ENCODE measurements at places on chromosomes 5 and 9.

GRCh38 chr9:101062686-101063085, 34.2 kb downstream of the PLPPR1 start:
- DNase-seq: no peak

DNA sequence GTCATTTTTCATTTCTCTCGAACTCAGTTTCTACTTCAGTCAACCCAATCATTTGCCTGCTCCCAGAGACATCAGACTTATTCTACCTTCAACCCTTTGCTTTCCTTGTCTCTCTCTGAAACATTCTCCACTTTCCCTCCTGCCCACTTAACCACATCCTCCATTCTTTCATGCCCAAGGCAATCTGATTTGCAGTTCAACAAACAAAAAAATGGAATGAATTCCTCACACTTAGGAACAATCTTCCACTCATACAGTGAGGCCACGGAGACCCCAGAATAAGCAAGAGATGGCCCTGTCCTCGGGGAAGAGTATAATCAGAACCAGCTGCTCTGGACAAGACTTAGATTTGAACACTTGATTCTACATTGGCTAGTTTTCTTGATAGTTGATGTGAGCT, 180.5 kb downstream of the RFK start:
- DNase-seq: peak; percentile 11

DNA sequence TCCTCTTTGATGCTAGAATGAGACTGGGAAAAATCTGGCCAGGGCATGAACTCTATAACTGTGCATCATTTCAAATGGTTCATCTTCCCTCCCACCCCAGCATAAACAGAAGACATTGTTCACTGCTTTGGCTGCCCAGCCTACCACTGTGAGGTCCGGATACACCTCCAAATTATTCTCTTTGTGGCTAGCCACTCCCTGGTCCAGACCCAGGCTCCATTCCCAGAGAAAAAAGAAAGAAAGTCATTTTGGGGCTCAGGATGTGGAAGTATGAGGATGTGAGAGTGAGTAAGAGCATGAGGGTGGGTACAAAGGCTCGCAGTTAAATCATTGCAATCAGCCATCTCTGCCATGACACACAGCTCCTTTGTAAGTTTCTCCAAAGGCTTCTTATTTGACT, 559.2 kb downstream of the PSAT1 start:
- DNase-seq: no peak

DNA sequence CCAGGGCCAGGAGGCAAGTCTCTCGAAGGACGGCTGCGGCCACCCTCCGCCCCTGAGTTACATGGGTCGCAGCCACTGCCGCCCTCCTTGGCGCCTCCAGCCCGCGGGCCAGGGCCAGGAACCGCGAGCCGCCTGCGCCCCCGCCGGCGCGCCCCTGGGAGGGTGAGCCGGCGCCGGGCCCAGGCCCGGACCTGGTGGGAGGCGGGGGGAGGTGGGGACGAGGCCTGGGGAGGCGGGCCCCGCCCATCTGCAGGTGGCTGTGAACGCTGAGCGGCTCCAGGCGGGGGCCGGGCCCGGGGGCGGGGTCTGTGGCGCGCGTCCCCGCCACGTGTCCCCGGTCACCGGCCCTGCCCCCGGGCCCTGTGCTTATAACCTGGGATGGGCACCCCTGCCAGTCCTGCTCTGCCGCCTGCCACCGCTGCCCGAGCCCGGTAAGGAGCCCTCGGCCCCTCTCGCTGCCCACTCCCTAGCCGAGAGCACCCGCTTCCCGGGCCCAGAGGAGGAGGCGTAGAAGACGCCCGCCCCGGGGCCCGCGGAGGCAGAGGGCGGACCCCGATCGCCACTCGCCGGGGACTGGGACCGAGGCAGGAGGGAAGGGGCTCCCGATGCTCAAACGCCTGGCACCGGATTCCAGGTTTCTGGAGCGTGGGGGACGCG, at the start of gene ASS1:
TSS of gene ASS1 (plus strand) at position 397 of the 657 bp plus-strand sequence. CDS start 7,268 bp downstream, outside the sequence.
- peak; percentile 52 for DNase-seq

- DNase-seq: no peak
Measured at GRCh38 chr5:134949316-134949715, 18.4 kb upstream of the CATSPER3 start.

DNA sequence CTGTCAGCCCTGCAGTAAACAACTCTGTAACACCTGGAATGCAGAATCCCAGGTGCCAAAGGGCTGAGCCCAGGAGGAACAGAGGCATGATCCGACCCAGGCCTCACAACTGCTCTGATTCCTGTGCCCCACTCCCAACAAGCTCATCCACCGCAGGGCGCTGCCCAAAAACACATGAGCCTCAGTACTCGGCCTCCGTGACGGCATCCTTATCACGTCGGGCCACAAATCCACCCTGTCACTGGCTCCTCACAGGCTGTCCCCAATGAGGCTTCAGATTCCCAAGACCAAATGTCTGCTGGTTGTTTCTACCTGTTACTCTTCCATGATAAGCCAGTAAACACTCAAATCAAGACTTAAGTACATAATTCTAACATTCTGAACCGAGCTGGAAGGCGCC, 15.2 kb downstream of the QSOX2 start:
- DNase-seq: no peak

GRCh38 chr9:116855881-116856662, 169.0 kb downstream of the TRIM32 start:
- DNase-seq: peak; percentile 4

GRCh38 chr9:130215341-130216119, 43.3 kb downstream of the NCS1 start:
- DNase-seq: peak; percentile 53

GRCh38 chr5:68010740-68011139, 204.8 kb upstream of the PIK3R1 start:
- DNase-seq: no peak

GRCh38 chr5:127306647-127307046, 16.1 kb downstream of the MEGF10 start:
- DNase-seq: no peak

DNA sequence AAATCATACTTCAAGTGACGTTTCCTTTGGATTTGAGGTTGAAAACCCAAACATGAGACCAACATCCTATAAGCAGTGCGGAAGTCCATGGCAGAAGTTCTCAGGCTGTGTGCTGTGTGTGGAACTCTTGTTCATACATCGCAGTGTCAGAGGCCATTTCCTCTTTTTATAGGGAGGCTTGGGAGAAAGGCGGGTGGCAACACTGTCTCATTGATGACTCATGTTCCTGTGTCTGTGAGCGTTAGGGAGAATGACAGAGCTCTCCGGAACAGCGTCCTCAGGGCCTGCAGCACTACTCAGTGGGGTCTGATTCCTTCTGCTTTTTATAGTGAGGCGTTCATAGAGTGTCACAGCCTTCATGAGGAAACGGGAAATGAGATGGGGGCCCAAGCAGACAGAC, 98.8 kb upstream of the BASP1 start:
- DNase-seq: peak; percentile 83

GRCh38 chr9:27151693-27152404, 42.8 kb downstream of the TEK start:
- peak; percentile 86 for DNase-seq

DNA sequence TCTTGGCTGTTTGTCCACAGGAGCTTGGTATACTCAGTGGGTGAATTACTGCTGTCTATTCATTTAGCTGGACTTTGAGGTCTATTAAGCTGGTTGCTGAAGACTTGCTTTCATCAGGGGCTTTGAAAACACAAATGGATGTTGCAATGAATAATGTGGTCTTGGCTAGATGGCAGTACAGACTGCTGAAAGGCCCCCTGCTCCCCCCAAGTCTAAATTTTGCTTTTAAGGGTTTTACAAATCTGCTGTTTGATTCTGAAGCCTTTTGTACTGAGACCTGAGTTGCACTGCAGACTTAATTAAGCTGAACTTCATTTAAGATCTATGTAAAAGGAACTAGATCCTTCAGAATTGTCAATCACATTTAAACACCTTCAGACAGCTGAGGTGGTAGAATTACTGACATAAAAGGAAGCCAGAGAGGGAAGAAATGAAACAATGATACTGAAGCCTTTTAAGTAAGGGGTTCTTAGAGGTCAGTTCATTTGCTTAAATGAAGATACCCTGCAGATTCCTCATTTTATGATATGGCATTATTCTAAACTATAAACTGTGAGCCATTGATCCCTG, 37.3 kb downstream of the KCTD16 start:
- DNase-seq: no peak

- no peak for DNase-seq
Measured at GRCh38 chr5:150603491-150603890, 37.0 kb upstream of the SYNPO start.

Measured in AG10803 (cell line).